Stimulated activated CD8-positive, alpha-beta memory T cell treated with anti-CD3 and anti-CD28 coated beads, Interleukin-4, amount 100 ng/mL, for 48 hours (primary cell): ENCODE measurements at places on chromosomes 16 and 17.

DNA sequence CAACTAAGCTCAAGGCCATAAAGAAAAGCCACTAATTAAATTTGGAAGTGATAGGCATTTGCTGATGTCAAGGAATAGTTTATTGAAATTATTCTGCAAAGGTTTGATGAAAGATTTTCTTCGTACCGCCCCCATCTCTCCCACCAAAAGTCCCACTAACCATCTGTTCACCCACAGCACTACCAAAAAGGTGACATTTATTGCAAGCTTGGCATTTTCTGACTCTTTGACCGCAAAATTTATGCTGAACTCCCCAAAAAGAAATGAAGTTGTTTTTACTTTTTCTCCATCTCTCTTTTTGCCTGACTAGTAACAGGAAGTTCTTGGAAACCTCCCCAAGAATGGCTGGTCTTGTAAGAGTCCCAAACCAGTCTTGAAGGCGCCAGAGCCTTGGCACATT is 384.9 kb upstream of the SOX9 start:
- no peak for DNase-seq

DNA sequence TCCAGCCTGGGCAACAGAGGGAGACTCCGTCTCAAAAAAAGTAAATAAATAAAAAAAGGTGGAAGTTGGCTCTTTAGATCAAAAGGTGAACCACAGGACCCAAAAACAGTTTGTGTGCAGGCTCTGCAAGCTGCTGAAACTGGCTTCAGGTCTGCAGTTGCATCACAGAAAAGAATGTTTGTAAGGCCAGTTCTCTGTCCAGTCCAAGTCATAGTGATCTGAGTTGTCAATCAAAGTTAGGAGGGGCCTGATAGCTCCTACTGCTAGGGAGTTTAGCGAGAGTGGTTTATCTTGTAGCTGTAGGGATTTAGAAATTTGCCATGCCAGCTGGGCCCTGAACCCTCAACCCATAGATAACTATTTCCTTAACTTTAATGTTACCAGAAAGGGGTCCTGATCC is 101.2 kb upstream of the CACNG5 start:
- no peak for DNase-seq

DNA sequence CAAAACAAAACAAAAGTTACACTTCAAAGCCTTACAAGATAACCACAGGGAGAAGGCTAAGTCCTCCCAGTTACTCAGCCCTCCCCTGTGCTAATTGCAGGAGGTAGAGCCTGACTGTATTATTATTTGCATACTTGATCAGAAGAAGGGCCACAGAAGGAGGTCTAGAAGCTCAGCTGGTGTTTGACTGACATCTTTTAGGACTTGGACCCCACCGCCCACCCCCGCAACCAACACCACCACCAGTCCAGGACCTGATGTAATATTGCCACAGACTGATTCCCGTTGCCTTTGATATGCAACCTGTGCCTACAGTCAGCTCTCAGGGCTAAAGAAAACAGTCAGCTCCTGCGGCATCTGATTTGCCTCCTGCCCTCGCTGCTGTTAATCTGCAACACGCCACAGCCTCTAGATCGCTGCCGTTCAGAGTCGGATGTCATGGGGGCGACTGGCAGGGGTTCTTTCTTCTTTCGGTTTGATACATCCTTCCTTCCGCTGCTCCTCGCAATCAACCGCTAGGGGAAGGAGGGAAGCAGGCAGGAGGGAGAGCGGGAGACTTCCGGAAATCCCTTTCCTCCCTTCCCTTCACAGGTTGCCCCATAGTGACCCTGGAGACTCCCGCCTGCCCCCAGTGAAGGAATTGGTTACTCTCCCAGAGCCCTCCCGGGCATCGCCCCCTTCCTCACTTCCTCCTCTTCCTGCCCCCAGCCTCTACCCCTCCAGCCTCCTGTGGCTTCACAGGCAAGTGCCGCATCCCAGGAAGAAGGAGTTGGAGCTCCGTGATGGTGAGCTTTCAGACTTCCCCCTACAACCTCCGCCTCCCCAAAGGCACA is 90.5 kb upstream of the SOX9 start:
- peak; percentile 32 for DNase-seq

DNA sequence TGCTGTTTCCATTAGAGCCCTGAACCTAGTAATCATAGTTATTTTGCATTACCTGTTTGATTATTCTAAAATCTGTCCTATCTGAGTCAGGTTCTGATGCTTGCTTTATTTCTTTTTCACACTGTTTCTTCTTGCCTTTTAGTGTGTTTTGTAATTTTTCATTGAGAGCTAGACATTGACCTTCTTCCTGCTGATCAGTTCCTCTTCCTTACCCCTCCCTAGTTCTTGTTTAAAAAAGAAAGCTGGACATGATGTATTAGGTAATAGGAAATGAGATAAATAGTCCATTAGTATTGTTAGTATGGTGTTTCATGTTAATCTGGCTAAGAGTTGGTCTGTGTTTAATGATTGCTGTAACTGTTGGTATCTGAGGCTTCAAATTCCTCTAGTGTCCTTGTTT is 13.4 kb downstream of the WWP2 start:
- no peak for DNase-seq
